RWPE1 (cell line): ENCODE measurements at places on chromosomes 13 and 19.
A peak's percentile ranks its signal among the peaks of the same experiment; 100 is the strongest.

- DNase-seq: peak; percentile 54
Measured at GRCh38 chr19:1672038-1672768, 19.8 kb upstream of the TCF3 start.

DNA sequence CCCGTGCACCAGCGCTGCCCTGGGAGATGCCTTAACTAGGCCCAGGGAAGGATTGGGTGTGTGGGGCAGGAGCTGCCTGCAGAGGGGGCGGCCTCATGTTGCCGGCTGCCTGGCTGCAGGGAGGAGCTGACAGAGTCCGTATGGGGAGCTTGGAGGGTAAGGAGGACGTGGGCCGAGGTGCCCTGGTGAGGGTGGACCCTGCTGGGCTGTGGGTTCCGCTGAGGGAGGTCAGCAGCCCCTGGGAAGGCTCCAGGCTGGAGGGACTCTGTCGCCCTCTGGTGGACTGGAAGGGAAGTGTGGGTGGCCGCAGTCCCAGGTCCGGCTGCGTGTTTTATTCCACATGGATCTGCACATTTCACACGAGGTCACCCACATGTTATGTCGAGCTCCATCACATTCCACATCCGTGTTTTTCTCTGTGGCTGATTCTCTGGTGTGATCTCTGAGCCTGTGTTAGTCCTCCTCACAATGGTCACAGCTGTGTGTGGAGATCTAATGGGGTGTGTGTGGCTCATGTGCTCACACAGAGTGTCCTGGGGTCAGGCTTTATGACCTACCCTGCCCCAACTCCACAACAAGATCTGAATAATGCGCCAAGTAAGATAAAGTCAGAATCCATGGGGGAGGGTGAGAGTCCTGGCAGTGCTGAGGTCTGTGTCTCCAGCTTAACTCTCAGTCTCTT, 1.8 kb upstream of the CEACAM8 start:
- no peak for DNase-seq

DNA sequence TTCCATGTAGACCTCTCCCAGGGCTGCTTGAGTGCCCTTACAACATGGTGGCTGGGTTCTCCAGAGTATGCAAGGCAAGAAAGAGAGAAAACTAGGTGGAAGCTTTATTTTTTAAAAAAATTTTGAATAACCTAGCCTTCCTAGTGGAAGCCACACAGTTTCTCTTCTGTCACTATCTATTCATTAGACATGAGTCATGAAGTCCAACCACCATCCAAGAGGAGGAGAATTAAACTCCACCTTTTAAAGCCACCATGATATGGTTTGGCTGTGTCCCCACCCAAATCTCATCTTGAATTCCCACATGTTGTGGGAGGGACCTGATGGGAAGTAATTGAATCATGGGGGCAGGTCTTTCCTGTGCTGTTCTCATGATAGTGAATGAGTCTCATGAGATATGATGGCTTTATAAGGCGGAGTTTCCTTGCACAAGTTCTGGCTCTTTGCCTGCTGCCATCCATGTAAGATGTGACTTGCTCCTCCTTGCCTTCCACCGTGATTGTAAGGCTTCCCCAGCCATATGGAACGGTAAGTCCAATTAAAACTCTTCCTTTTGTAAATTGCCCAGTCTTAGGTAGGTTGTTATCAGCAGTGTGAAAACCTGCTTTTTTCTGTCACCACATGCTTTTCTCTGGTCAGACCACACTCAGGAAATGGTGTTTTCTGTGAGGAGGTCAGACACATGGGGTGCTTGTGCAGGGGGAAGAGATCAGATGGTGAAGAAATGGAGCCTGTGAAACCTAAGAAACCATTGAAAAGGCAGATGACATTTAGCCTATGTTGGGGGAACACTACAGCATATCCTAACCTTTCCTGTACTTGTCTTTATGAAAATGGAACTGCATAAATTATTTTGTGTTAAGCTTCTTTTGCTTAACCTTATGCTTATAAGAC, 57.7 kb downstream of the ANKRD10 start:
- DNase-seq: no peak

- no peak for DNase-seq
Measured at GRCh38 chr13:29162638-29163235, 342.6 kb downstream of the MTUS2 start.

DNA sequence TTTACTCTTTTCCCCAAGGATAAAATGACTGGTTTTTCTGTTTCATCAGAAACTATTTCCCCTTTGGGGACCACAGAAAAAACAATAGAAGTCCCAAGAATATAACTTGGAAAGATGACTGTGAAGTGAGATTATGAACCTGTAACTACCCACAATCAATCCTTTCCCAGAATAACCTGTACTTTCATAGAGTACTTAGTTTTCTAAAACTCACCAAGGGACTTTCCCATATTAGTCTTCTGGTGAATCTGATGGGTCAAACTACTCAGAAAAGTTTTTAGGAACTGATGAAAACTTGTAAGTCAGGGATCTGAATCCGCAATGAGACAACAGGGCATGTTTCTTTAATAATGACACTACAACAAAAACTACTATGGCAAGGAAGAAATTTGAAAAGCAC, 62.6 kb downstream of the STK24 start:
- DNase-seq: no peak

- no peak for DNase-seq
Measured at GRCh38 chr13:74256969-74257368, 122.8 kb upstream of the KLF12 start.

DNA sequence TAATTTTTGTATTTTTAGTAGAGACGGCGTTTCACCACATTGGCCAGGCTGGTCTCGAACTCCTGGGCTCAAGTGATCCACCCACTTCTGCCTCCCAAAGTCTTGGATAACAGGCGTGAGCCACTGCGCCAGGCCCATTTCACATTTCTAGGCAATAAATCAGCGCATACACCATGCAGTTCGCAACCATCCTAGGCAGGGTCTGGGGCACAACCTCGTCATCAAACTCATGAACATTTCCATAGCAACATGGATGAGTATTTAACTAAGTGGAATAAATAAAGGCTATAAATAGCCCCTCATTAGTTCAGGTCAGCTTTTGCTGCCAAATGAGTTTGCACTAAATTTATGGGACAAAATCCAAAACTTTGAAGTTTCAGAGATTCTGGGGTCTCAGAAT, 8.2 kb downstream of the MEIS3 start:
- DNase-seq: no peak

- DNase-seq: no peak
Measured at GRCh38 chr19:46298479-46299003, 1.7 kb downstream of the HIF3A start.

- DNase-seq: no peak
Measured at GRCh38 chr13:22944378-22944777, 236.4 kb upstream of the SGCG start.

DNA sequence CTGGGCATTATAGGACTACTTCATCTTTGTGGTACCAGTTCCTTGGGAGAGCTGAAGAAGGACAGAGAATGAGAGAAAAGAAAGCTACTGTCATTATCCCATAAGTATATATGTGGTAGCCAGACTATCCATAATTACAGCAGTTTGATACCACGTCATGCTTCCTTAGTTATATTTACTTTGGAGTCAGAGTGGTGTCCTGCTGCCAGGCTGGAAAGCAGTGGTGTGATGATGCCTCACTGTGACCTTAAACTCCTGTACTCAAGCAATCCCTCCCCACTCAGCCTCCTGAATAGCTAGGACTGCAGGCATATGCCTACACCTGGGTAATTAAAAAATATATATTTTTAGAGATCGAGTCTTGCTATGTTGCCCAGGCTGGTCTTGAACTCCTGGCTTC, 57.8 kb downstream of the WTIP start:
- no peak for DNase-seq

- no peak for DNase-seq
Measured at GRCh38 chr13:99421271-99421670, 80.0 kb upstream of the TM9SF2 start.

DNA sequence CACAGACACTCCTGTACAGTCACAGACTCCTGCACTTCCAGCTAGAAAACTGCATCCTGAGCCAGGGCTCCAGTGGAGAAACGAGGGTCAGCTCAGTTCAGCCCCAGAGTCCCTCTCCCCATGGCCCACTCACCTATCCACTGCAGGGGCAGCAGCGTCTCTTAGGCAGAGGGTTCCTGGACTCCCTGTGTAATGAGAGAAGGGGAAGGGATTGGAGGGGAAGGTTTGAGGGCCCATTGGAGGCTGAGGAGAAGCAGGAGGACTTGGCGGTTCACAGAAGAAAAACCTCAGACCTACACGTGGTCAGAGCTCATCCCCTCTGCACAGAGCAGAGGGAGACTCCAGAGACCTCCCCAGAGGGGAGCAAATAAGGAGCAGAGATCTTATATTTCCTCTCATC, 9.2 kb upstream of the CEACAM18 start:
- DNase-seq: no peak

GRCh38 chr13:109647053-109647452, 139.3 kb downstream of the IRS2 start:
- peak; percentile 46 for DNase-seq

DNA sequence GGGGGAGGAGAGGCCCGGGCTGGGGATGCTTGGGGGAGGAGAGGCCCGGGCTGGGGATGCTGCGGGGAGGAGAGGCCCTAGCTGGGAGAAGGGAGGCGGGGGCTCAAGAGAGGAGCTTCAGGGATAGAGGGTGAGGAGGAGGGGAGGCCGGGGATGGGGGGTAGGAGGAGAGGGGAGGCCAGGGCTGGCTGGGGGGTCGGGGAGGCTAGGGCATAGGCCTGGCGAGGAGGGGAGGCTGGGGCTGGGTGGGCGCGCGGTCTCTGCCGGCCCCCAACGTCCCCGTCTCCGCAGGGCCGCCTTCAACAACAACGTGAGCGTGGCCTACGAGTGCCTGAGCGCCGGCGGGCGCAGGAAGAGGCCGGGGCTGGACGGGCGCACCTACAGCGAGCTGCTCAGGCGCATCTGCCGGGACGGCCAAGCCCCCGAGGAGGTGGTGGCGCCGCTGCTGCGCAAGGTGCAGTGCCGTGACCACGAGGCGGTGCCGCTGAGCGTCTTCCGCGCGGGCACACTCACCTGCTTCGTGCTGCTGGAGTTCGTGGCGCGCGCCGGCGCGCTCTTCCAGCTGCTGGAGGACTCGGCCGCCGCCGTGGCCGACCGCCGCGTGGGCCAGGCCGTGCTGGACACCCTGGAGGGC, 11.4 kb downstream of the TPGS1 start:
- no peak for DNase-seq

DNA sequence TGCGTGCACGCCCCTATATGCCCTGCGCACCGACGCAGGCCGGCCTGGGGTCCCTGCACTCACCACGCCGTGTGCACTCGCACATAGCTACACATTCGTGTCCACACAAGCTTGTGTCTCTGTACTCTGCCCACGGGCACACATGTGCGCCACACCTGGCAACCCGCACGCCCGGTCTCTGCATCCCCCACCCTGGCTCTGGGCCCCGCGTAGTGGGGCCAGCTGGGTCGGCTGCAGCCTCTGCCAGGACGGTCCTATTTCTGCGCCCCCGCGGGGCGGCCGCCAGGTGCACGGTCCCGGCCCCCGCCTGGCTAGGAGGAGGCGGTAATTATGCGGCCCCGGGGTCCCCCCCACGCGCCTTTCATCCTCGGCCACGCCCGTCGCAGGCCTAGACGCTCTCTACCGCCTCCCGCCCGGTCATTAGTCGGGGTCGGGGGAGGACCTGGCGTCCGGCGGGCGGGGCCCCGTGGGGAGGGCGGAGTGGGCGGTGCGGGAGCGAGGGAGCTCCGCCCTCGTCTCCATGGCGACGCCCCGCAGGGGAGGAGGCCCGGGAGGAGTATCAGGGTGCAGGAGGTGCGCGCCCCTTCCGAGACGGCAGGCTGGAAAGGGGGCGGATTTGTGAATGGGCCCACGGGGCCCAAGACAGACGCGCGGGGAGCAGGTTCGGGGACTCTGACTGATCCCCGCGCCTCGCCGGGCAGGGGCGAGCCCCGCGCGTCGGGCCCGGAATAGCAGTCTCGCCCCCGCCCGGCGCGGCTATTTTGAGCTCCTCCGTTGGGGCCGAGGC, 2.8 kb upstream of the CIRBP start:
- peak; percentile 90 for DNase-seq

DNA sequence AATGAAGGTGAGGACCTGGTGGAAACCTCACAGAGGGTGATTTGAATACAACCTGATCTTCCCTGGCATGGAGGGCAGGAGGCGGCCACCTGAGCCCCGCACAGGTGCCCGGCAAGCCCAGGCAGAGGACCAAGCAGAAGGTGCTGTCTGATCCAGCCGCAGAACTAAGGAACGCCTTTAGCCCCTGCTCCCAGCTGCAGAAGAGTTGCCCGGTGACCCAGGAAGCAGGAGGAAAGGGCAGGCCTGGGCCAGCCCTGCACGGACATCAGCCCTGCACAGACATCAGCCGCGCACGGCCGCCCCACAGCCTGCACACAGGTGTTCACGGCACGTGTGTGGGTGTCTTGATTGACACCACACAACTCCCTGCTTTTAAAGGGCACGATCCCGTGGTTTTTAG, 43.1 kb downstream of the RASA3 start:
- DNase-seq: no peak

GRCh38 chr13:99895444-99896368, 75.9 kb downstream of the ZIC5 start:
- no peak for DNase-seq

- no peak for DNase-seq
Measured at GRCh38 chr19:53892981-53893325, 11.0 kb downstream of the PRKCG start.

DNA sequence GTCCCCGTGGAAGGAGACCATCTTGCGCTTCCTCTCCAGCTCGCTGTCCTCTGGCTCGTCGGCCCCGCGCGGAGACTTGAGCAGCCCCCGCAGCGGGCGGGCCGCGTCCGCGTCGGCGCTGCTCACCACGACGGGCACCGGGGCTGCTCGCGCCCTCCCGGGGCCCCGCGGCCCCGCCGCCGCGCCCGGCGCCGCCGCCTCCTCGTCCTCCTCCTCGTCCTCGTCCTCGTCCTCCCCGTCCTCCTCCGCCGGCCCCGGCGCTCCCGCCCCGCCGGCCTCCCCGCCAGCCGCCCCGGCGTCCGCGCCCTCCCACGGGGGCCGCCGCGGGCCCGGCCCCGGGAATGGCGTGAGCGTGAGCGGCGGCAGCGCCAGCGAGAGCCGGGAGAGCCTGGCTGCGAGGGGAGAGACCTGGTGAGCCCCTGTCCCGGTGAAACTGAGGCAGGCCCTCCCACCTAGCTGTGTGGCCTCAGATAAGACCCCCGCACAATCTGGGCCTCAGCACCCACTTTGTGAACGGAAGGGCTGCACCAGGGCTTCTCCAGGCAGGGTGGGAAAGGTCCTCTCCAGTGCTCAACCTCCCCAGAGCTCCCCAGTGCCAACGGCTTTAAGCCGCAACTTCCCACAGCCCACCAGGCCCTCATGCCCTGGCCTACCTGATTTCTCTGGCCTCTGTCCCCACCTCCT, 17.8 kb downstream of the LMTK3 start:
- DNase-seq: no peak

DNA sequence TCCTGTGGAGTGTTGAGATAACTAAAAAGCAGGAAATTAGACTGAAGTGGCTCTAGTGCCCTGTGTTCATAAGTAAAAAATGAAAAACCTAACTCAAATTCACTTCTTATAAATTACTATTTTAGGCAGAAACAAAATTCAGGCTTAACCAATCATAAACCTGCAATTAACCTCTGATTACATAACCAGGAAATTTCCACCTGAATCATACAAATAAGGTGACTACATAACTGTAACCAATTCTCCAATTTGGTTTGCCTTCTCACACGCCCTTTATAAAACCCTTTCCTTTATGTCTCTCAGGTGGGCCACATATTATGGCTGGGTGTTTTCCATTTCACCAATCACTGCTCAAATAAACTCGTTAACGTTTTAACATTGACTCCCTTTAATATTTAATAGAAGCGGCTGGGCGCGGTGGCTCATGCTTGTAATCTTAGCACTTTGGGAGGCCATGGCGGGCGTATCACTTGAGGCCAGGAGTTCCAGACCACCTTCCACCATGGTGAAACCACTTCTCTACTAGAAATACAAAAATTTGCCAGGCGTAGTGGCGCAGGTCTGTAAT, 22.9 kb upstream of the ZNF724 start:
- no peak for DNase-seq

GRCh38 chr19:46661735-46662592, 982 bp upstream of the DACT3 start:
- DNase-seq: peak; percentile 80
